ENCODE measurements at places on chromosomes 13 and 19.

- no peak for DNase-seq
Measured at GRCh38 chr19:9961103-9961502, 24.8 kb upstream of the OLFM2 start.

- no peak for DNase-seq
Measured at GRCh38 chr13:60613080-60613479, 216.1 kb downstream of the TDRD3 start.

GRCh38 chr13:50348371-50348770, 333.1 kb downstream of the KCNRG start:
- no peak for DNase-seq

- DNase-seq, result no peak
Measured at GRCh38 chr13:113900646-113901045, 36.8 kb upstream of the GAS6 start.

DNA sequence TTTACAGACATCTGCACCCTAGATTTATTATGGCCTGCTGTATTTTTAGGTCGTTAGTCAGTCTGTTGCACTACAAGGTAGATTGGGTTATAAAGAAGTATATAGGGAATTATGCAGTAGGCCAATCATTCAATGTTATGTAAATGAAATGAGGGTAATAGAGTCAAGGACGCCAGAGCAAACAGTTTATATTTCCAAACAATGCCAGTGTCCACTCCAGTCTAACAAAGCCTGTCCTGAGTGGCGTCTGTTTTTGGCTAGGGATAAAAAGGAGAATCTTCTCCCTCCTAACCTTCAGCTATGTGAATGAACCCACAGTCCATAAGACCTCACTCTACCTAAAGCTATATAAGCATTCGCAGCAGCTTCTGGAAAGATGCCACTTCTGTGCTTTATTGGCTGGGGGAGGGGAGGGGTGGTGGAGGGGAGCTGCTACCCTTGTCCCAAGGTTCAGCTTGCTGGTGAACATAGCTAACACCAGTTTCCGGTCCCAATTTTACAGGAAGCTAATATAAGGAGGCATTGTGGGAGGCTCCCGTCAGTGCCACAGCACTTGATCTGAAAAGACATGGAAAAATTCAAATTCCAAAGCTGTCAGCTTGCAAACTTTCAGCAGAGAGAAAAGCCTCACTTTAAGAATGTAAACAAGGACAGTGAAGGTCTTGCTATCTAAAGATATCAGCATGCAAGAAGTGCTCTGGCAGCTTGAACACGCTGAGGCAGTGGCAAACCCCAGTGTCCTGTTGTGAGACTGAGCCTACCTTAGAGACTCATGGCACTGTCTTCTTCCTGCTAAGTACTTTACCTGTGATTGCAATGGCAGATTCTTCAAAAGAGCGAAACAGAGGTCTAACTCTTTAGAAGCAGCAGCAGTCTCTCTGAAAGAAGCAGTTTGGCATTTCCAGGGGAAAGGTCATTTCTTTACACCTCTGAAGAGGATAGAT, 369.9 kb downstream of the PCDH9 start:
- DNase-seq, result no peak

GRCh38 chr13:41054919-41055619, 6.2 kb upstream of the WBP4 start:
- no peak for DNase-seq

- DNase-seq, result no peak
Measured at GRCh38 chr13:36774931-36775330, 44.1 kb upstream of the RFXAP start.

- no peak for DNase-seq
Measured at GRCh38 chr19:47663435-47663910, 49.7 kb upstream of the EHD2 start.

DNA sequence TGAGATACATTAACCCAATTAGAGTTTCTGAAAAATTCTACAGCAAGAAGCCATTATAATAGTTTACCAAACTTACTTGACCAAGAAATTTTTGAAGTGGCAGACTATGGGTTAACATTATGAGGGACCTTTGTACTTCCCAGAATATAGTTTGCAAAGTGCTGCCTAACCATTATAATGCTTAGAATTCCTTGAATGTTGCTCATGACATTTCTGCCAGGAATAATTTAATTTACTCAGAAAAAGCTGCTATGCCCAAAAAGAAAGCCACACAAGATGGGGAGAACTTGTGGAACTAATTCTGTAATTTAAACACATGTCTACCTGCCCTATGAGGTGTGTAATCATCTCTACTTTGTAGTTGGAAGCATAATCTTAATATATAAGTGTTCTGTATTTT, 58.1 kb upstream of the MYCBP2 start:
- no peak for DNase-seq

DNA sequence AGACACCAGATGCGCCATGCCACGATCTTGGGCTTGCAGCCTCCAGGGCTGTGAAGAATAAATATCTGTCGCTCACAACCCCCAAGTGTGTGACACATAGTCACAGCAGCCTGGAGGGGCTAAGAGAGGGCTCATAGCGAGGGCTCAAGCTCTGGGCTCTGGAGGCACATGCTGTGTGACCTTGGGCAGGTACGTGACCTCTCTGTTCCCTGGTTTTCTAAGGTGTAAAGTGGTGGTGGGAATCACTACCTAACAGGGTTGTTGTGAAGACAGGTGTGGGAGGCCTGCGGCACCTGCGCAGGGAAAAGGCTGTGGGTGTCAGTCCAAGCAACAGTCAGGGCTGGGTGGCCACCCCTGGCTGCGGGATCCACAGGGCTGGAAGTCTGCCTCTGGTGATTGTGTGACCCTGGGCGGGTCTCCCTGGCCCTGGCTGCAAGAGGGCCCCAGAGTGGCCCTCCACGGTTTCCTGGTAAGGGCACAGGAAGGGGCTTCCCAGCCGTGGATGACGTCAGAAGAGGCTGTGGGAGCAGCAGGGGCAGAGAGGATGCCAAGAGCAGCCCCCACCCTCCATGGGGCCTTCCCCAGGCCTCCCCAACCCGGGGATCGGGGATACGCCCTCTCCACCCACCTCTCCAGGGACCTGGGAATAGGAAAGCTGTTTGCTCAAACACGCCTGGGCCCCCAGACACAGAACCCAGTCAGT, 218.8 kb upstream of the SGCG start:
- DNase-seq, result no peak

DNA sequence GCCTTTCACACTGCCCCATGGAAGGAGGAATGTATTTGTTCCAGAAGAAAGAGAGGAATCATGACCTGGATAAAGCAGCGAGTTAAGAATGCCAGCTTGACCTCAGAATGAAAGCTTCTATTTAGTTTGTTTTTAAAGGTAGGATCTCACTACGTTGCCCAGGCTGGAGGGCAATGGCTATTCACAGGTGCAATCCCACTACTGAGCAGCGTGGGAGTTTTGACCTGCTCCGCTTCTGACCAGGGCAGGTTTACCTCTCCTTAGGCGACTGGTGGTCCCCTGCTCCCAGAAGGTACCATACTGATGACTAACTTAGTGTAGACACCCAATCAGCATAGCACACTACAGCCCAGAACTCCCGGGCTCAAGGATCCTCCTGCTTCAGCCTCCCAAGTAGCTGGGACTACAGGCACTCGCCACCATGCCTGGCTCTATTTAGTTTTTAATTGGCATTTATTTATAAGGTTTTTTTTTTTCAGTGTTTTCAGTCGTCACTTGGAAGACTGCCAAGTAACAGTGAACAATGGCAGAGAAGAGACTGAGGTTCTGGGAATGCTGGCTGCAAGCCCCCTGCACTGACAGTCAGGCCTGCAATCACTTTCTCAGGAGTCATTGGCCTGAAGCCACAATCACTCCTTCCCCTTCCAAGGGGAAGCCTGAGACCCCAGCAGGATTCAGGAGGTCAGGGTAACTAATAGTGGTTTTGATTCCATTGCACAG, 73.1 kb downstream of the EPS15L1 start:
- no peak for DNase-seq

GRCh38 chr19:50851620-50852019, 3.1 kb upstream of the KLK3 start:
- DNase-seq, result no peak

GRCh38 chr19:12788682-12789097, 2.6 kb upstream of the JUNB start:
- DNase-seq, result peak; percentile 86

- no peak for DNase-seq
Measured at GRCh38 chr13:30743319-30744055, 8.1 kb downstream of the ALOX5AP start.

- DNase-seq, result no peak
Measured at GRCh38 chr13:39567569-39567968, 35.4 kb downstream of the LHFPL6 start.

GRCh38 chr13:111402441-111402840, 82.0 kb downstream of the TEX29 start:
- no peak for DNase-seq

DNA sequence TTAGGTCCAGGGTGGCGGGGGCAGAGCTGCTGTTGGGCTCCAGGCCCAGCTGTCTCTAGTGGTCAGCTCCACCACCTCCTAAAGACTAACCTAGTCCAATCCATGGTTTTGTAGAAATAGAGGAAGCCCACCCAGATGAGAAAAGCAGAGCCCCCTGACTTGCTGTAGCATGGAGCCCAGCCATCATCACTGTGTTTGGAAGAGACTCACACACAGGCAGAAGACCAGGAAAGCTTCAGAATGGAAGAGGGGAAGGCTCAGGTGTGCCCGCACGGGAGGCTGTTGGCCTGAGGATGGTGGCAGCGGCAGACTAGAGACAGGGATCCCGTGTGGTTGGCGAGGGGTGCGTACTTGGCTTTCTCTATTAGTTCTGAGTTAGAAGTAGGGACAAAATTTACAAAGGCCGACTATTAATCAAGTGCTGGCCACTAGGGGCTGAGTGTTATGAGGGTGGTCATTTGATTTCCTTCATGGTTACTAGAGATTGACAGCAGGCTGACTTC, 193.2 kb upstream of the SOX1 start:
- DNase-seq, result no peak

DNA sequence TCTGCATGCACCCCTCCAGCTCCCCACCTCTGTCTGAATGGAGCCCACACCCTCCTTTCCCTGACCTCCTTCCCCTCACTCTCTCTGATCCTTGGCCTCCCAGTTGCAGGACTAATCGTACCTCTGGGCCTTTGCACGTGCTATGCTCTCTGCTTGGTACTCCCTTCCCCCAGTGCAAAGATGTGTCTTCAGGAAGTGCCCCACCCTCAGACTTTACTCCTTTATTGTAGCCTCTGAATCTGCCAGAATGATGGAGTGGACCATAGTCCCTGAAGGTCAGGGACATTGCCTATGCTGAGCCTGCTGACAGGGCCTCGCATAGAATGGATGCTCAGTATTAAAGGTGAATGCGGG, 1.3 kb upstream of the JUND start:
- no peak for DNase-seq

DNA sequence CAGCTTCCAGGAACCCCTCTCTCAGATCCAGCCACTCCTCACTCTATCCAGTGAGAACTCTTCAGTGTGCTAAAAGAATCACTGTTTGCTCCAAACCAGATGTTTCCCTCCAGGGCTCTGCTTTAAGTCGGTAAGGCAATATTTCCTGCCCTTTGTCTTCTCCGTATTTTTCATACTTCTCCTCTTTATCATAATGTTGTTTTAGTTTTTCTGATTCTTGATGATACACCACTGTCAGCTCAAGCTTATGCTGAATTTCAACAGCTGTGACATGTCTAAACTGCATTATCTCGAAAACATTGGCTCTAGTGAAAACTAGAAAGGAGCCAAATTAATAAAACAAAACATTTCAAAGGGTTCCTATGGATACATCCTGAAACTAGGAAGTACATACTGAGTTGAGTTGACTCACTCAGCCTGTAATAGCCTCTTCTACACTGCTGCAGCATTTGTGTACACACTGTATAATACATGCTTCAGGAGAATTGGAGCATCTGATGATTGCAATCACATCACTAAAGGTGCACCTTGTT, 39.8 kb downstream of the GPR180 start:
- no peak for DNase-seq

GRCh38 chr19:45163751-45164460, 3.1 kb upstream of the NKPD1 start:
- DNase-seq, result no peak

DNA sequence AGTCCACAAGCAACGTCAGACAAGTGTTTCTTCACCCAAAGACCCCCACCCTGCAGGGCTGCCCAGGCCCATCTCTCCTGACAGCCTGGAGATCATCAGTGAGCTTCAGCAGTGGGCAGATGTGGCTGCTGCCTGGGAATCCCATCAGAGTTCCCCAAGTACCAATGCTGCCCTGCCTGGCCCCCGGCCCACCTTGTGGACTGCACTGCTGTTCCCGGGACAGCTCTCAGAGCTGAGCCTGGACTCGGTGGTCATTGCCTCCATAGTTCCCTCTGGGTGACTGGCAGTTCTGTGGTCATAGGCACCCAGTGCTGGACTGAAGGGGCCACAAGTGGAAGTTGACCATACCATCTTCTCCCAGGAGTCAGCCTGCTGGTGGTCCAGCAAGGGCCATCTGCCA, 24.5 kb upstream of the ZNF492 start:
- DNase-seq, result no peak

- no peak for DNase-seq
Measured at GRCh38 chr19:4303819-4304537, 420 bp upstream of the FSD1 start.

DNA sequence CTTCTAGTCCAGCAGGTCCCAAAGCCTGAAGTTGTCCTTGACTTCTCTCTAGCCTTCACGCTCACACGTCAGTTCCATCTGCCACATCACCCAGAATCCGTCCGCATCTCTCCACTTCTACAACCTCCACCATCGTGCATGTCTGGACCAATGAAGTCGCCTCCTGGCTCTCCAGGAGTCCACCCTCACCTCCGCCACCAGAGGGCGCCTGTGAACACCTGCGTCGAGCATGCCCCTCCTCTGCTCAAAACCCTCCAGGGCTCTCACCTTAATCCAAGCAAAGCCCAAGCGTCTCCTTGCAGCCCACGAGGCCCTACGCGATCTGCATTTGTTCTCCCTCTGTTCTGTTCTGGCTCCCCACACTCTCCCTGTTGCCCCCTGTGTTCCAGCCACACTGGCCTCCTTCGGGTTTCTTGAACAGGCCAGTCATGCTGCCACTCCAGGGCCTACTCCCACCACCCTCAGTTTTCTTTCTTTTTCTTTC, 3.7 kb downstream of the USHBP1 start:
- peak; percentile 93 for DNase-seq

- DNase-seq, result no peak
Measured at GRCh38 chr19:15210323-15210781, 9.6 kb upstream of the NOTCH3 start.

- DNase-seq, result no peak
Measured at GRCh38 chr13:49740870-49741269, 49.6 kb upstream of the EBPL start.

GRCh38 chr13:87003265-87003664, 667.9 kb upstream of the SLITRK5 start:
- no peak for DNase-seq
